Stimulated activated CD4-positive, alpha-beta T cell treated with anti-CD3 and anti-CD28 coated beads, TNF-alpha, amount 100 ng/mL, for 4 hours (primary cell): ENCODE measurements at places on chromosomes 5 and 9.

- DNase-seq = no peak
Observed at GRCh38 chr5:149810856-149811255, 80.7 kb downstream of the PPARGC1B start.

- DNase-seq = no peak
Observed at GRCh38 chr5:126334760-126335159, 88.4 kb upstream of the GRAMD2B start.

DNA sequence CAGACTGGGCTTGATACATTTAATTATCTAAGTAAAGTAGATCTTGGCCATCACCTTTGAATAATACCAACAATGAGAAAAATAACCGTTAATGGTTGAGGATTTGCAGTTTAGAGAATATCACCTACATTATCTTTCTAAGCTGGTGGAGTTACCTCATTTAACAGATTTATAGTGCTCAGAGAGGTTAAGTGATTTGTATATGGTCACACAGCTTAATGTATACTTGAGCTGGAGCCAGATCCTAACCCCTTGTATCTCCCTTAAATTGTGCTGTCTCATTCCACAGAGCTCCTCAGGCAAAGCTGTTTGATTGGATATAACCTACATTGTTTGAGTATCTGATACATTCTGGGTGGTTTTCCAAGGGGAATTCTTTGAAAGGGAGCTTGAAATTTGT is 57.8 kb downstream of the INSYN2B start:
- DNase-seq = no peak

DNA sequence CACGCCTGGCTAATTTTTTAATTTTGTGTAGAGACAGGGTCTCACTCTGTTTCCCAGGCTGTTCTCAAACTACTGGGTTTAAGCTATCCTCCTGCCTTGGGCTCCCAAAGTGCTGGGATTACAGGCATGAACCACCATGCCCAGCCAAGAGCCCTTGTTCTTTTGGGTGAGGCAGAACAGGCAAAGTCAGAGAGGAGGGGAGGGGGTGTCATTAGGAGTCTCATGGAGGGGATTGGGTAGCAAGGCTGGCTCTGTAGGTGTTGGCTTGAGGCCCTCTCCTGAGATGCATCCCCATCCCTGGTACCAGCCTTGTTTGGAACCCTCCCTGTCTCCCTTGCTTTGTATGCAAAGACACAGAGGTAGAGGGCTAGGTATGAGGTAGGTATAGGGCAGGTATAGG is 24.1 kb downstream of the GSN start:
- DNase-seq = no peak

GRCh38 chr5:56102889-56103288 is 108.1 kb upstream of the IL6ST start:
- DNase-seq = no peak

DNA sequence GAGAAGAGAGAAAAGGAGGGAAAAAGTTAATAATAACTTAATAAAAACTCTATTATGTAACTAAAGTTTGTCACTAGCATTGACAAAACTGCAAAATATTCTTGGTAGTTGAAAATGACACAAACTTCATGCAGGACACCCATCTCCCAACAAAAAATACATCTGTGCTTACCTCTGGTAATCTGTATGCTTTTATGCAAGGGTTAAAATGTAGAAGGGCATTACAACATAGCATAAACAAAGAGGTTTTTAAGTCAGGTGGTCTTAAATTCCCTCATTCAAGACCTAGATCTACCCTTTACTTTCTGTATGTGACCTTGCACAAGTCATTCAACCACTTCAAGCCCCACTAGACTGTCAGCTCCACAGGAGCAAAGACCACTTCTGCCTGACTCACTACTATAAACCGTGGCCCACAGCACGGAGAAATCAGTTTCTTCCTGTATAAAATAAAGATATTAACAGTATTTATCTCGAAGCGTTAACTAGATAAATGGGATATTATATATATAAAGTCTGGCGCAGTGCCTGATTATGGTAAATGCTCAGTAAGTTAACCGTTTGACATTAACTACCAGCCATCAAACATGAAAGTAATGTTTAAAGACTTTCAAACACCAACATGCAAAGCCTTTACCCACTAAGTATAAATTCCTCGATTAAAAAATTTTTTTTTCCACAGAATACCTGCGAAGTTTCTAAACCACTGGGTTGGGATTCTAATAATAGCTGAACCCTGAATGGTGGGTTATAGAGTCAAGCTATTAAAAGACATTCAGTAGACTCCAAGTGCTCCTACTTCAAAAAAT is 2.0 kb downstream of the FBXL17 start:
- DNase-seq = no peak

DNA sequence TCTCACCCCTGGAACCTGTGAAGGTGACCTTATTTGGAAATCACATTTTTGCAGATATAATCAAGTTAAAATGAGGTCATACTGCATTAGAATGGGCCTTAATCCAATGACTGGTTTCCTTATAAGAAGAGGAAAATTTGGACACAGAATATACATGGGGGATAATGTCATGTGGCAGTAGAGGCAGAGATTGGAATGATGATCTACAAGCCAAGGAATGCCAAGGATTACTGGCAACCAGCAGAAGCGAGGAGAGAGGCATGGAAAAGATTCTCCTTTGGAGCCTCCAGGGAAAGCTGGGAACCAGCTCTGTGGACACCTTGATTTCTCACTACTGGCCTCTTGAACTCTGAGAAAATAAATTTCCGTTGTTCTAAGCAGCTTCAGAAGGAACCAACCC is 20.2 kb upstream of the CEP78 start:
- DNase-seq = no peak

GRCh38 chr5:59125011-59125961 is 542.4 kb downstream of the RAB3C start:
- no peak for DNase-seq

DNA sequence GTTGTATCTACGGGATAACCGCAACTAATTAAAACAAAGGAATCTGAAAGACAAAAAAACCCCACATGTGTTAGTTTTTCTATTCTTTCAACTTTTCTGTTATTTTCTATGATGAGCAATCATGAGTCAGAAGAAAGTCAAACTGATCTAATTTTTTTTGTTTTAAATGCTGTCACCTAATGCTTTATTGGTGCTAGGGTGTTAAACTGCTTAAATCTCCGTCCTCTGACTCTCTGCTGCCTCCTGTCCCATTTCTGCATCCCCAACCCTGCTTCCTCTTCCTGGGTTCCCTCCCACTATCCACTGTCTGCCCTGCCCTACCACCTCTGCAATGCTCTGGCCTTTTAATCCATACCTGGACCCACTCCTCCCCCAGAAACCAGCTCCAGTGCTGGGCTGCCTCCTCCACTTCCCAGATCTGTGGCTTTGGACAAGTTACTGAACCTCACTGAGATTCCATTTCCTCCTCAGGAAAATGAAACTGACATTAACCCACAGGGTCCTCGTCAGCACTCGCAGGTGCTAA is 15.7 kb downstream of the PTPN3 start:
- no peak for DNase-seq

DNA sequence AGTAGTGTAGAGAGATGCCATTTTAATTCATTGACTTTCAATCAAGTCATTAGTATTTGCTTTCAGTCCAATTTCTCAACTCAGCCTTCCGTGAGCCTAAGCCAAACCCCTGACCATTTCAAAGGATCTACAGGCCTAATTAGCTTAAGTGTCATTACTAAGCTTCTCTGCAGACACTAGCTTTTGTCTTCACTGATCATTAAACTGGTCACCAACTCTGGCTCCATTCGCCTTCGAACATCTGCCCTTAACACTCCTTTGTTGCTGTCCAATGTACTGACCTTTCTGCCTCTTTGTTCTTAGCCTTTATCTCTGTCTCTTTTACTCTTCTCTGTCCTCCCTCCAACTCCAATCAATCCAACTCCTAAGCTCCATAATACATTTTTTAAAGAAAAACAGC is 299.3 kb downstream of the DIRAS2 start:
- DNase-seq = no peak

DNA sequence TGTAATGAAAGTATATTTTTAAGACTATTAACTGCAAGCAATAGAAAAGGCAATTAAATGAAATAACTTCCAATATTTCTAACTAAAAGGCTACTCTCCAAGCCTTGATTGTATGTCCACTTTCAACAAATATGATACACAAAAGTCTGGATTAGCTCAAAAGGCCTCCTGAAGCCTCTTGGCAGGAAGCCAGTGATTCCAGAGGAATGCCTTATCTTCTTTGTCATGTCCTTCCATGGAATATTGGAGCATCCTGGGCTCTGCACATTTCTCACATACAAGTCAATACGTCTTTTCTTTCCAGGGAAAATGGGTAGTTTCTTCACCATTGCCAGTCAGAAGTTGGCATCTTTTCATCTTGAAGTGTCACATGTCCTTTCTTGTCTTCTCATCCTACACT is 357.8 kb downstream of the KDM4C start:
- DNase-seq = no peak

DNA sequence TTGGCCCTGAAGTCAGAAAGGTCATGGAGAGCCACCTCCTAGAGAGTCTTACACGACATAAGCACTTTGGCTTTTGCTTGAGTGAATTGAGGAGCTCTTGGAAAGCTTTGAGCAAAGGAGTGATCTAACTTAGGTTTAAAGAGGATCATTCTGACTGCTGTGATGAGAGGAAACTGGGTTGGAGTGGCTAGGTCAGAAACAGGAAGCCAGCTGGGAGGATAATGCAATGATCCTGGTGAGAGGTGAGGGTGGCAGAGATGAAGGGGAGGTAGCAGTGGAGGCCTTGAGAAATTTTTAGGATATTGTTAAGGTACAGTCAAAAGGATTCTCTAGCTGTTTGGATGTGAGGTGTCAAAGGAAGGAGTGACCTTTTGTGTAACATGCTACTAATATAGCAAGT is 32.2 kb upstream of the ROPN1L start:
- DNase-seq = no peak

DNA sequence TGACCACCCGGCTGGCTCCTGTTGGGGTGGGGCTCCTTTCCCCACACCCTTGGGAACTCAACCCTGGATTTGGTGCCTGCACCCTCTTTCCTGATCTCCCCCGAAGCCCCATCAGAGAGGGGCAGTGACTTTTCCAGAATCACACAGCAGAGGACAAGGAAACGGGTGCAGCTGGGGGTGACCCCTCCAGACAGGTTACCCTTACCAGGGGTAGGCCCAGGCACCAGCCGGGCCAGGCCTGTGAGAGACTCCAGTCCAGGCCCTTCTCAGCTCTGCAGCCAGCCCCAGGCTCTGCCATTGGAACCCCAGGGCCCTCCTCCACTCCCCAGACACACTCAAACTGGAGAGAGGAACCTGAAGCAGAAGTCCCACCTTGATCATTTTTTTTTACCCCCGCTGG is 19.0 kb upstream of the PHYHD1 start:
- no peak for DNase-seq

DNA sequence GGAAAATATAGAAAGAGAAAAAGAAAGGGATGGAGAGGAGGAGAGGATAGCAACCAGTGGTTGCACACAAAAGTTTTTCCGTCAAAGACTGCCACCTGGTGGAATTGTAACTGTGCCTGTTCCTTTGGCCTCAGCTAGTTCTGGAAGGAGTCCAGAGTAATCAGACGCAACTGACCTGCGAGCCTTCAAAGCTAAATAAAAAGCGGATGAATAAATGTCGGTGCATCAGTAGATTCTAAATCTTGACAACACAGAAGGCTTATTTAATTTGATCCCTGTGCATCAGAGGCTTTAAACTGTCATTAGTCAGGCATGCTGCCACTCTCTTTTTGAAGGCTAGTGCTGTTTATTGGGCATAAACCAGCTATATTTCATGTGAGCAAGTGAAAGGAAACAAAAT is 132.9 kb upstream of the ACO1 start:
- DNase-seq = no peak
